Glomerular endothelial cell (primary cell): ENCODE measurements at places on chromosomes 7 and 10. TPM values are rescaled to one million over a fixed set of nuclear protein-coding genes. Genes with fewer than 3 reads are reported as not detected.
A peak's percentile ranks its signal among the peaks of the same experiment; 100 is the strongest.

DNA sequence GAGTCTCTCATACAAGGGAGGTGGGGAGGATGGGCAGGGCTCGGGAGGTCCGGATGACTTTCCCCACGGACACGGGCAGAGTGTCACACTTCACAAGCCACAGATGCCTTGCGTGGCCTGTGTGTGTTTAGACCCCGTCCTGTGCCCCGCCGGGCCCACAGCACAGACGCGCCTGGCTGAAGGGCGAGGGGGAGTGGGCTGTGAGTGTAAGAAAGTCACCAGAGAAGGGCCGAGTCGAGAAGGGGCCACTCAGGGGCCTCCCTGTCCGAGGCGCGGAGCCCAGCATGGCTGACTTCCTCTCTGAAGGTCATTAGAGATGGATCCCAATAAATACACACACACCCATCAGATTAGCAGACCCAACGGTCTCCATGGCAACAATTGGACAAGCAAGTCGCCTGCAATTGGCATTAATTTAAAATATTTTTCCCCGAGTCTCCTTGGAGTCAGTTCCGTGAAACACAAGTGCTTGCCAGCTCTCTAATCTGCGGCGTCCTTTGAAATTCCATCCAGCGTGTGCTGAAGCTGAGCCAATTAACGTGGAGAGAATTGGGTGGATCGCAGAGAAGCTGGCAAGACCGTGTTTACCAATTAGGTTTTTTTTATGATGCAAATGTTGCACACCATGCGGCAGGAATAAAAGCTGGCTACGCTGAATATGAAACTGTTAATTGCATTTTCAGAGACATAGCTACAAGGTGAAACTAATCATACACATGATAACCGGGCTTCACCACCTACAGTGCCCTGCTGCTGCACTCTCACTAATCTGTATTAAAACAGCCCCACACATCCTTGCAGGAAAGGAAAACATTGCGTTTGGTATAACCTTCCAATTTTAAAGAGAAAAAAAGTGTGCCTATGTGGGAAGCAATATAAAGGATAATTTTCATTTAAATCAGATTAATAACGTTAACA, 571.2 kb downstream of the PTPRN2 start:
- DNase-seq: no peak

DNA sequence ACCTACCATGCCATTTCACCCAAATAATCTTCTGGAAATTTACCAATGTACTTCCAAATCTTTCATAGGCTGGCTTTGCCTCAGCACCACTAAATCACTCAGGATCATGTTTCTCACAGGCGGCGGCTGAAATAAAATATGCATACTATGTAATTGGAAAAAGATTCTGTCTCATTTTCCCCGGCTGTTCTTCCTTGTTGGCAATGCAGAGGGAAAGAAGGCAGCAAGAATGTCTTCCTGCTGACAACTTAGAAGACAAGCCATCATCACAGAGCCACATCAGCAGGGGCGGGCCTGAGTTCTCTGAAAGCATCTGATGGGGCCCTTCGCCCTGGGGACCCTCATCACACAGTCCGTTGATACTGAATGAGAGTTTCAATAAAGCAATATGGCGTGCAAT, 39.2 kb upstream of the COL1A2 start:
- no peak for DNase-seq

GRCh38 chr10:30247704-30248103, 101.4 kb downstream of the MTPAP start:
- no peak for DNase-seq

DNA sequence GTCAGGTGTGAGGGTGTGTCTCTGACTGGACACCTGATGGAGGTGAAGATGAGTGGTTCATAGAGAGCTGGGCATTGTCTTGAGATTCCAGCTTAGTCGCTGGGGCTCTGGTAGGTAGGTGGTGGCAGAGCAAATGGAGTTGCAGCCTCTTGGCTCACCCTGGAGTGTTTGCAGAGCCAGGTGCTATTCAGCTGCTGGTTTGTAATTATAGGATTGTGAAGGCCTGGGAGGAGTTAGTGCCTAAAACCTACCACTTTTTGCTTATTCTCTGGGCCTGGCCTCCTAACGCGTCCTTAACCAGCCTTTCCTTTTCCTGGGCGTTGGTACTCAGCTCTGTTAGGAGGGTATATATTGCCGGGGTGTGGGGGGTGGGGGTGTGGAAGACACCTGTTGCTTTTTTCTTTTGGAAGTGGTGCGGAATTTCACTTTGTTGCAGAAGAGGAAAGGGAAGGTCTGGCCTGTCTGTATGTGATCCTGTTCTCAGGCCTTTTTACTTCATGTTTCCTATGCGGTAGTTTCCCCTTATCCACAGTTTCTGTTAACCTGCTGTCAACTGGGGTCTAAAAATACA, 3.2 kb downstream of the PPRC1 start:
- no peak for DNase-seq

DNA sequence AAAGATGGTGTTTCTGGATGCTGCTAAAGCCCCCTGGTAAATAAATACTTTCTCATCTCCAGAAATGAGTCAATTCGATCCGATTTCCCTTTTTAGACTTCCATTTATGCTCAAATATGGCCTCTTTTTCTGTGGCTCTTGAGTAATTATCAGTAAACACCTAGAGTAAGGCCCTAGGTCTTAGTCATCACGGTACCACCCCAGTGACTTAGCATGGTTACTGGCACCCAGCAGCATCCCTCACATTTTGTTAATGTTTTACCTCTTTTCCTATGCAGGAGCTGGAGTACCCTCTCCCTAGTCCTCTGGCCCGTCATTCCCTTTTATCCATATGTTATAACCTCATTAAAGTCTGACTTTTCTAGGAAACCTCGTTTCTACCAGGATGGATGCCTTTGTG, 19.5 kb downstream of the CHN2 start:
- DNase-seq: no peak

DNA sequence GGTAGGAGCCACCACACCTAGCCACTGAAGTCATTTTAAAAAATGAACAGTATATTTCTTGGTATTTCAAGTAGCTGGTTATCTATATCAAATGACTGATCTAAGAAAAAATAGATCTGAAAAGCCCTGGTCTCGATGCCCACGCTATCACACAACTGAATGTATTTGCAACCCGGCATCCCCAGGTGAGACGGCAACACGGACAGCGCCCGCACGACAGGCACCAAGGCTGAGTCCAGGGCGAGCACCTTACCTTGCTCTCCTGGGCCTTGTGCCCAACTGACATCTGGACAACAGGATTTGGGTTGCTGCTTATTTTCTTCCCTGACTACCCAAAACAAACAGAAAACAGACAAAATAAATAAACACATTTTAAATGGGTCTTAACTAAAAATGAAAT, 44.8 kb upstream of the NCAPG2 start:
- no peak for DNase-seq

GRCh38 chr10:17406036-17406834, 48.2 kb downstream of the ST8SIA6 start:
- no peak for DNase-seq

DNA sequence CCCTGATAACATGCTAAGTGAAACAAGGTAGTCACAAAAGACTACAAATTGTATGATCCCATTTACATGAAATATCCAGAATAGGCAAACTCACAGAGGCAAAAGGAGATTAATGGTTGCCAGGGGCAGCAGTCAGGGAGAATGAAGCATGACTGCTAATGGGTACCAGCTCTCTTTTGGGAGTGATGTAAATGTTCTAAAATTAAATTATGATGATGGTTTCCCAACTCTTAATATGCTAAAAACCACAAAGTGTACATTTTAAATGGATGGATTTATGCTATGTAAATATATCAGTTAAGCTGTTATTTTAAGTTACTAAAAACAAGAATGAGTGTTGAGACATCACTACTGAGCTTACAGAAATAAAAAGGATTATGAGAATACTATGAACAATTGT, 12.6 kb downstream of the CYP51A1 start:
- no peak for DNase-seq

- DNase-seq: no peak
Observed at GRCh38 chr10:130516141-130516735, 380.0 kb downstream of the GLRX3 start.

GRCh38 chr10:28367929-28368484, 65.1 kb upstream of the MPP7 start:
- no peak for DNase-seq

- no peak for DNase-seq
Observed at GRCh38 chr7:29900745-29901144, 88.9 kb downstream of the SCRN1 start.

GRCh38 chr7:114026486-114027089, 107.8 kb upstream of the PPP1R3A start:
- DNase-seq: peak; percentile 57

GRCh38 chr7:32539919-32540531, 44.7 kb downstream of the AVL9 start:
- no peak for DNase-seq

DNA sequence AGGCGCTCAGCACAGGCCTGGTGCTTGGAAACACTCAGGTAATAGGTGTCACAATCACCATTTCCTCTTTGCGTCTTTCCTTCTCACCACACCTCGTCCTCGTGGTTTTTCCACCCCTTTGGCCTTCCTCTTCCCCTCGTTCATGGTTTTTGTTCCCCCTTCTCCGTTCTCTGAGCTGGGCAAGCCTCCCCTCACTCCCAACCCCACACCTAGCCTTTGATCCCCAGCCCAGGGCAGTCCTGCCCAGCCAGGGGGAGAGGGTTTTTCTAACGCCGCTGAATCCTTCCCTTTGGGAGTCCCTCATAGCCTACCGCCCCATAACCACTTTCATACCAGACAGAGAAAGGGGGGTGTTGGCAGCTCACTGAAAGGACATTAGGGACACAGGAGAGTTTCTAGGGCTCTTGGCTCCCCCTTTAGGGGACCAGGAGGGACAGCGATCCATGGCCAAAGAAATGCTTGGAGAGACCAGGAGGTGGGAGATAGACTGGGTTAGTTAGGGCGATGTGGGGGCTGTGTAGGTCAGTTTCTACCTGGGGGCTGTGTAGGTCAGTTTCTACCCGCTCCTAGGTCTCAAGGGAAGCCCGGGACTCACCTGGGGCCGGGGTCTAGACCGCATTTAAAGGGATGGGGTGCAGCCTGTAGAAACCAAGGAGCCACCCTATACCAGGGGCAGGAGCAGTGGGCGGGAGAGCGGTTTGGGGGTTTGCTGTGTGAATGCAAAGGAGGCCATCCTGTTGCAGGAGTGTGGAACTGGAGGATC, 1.4 kb downstream of the EPHB4 start:
- DNase-seq: no peak

GRCh38 chr7:34886856-34887255, 150.4 kb downstream of the DPY19L1 start:
- DNase-seq: no peak

GRCh38 chr10:30357075-30357801, 8.2 kb upstream of the MTPAP start:
- DNase-seq: no peak

DNA sequence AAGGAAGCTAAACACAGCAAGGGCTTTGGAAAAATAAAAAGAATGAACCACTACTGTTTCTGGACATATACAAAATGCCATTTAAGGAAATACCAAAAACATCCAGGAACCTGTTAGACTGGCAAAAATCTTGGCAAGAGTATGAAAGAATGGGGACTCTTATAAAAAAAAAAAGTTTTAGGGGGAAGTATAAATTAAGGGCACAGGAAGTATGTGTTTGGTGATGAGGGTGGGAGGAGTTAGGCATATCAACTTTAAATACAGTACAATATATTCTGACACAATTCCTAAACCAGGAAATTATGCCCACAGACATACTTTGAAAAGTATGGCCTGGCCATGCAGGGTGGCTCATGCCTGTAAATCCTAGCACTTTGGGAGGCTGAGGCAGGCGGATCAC, 74.2 kb downstream of the WAPL start:
- no peak for DNase-seq

- DNase-seq: peak; percentile 10
Observed at GRCh38 chr7:93442478-93443224, 131.9 kb downstream of the CALCR start.

- DNase-seq: no peak
Observed at GRCh38 chr10:21758239-21758638, 224.2 kb downstream of the MLLT10 start.

GRCh38 chr10:52436664-52437063, 122.6 kb downstream of the DKK1 start:
- no peak for DNase-seq

GRCh38 chr7:142856565-142857245, 1.8 kb downstream of the EPHB6 start:
- DNase-seq: no peak

DNA sequence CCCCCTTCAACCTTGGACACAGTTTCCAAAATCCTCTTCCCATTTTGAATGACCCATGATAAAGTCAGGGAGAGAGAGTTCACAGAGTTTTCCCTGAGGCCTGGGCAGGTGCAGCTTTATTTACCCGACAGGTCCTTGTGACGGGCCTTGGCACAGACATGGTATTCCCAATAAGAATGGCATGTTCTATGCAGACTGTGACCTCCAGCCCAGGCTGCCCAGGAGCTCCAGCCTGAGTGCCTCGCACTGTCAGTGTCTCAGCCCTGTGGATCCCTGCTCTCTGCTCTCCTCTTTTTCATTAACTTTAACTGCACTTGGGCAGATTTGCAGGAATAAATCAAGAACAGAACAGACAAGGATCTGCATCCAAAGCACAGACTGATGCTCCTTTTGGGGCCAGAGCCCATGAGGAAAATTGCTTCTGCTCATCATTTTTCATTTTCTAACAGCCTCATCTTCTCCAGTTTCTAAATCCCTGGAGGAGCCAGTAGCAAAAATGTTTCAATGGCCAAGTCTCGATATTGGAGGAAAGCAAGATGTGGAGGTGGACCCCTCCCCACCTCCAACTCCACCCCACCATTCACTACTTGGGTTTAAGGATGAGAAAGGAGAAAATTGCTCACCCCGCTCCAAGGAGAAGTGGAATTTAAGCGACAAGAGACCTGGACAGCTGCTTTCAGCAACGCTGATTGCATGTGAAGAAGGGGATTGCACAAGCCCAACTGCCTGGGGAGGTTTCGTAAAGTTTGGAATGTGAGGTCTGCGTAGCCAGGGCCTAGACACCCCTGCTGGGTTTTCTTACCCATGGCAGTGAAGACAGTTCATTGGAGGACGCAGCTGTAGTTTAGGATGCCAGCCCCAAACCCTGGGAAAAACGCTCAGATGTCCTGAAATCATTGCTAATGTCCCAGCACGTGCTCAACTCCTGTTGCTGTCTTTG, 225.9 kb downstream of the WDR11 start:
- DNase-seq: no peak

CHN2 gene
- total RNA-seq: 6.9 and 7.0 TPM in 2 replicates

KCTD7 gene
- total RNA-seq: 7.9 and 12.5 TPM in 2 replicates

ARMC3 gene
- total RNA-seq: not detected in 2 replicates

MSS51 gene
- 1.3 and 2.4 TPM in 2 replicates for total RNA-seq

TRPV5 gene
- total RNA-seq: not detected in 2 replicates

GIMAP8 gene
- 16.7 and 26.0 TPM in 2 replicates for total RNA-seq

STOX1 gene
- total RNA-seq: 0.10 TPM in 1 of 2 replicates, not detected in the other

SPDYE5 gene
- not detected in 2 replicates for total RNA-seq

GPR26 gene
- total RNA-seq: not detected in 2 replicates
